RPMI7951 (cell line): ENCODE measurements at places on chromosomes 1 and 21. TPM values are rescaled to one million over a fixed set of nuclear protein-coding genes. Genes with fewer than 3 reads are reported as not detected.

Gene UBXN11
- 4.7 and 5.7 TPM in 2 replicates for total RNA-seq

Gene EXTL2
- total RNA-seq, result 50.6 and 57.2 TPM in 2 replicates

Gene FAM163A
- not detected in 2 replicates for total RNA-seq

Gene OR13G1
- total RNA-seq, result not detected in 2 replicates

Gene SH2D2A
- 0.48 TPM in 1 of 2 replicates, not detected in the other for total RNA-seq

Gene PITHD1
- total RNA-seq, result 42.3 and 47.0 TPM in 2 replicates

Gene HSPA6
- 0.12 TPM in 1 of 2 replicates, not detected in the other for total RNA-seq

Gene ITGB2
- not detected in 2 replicates for total RNA-seq

Gene UBL4B
- total RNA-seq, result 0.24 TPM in 1 of 2 replicates, not detected in the other

Gene INKA2
- total RNA-seq, result 1.3 and 1.4 TPM in 2 replicates

Gene C1orf146
- not detected in 2 replicates for total RNA-seq

Gene SLC9C2
- total RNA-seq, result not detected in 2 replicates

Gene PTPN7
- total RNA-seq, result not detected in 2 replicates

Gene TGFB2
- 11.3 and 18.7 TPM in 2 replicates for total RNA-seq

Gene RPE65
- total RNA-seq, result not detected in 2 replicates

Gene KCNA2
- total RNA-seq, result 0.20 and 0.48 TPM in 2 replicates

Gene AMY2B
- 0.48 and 0.88 TPM in 2 replicates for total RNA-seq

Gene NECAP2
- total RNA-seq, result 88.9 and 102 TPM in 2 replicates

Gene TPTE
- 2.4 and 3.1 TPM in 2 replicates for total RNA-seq
